HCT116 (cell line): ENCODE measurements at places on chromosomes 2 and 18. TPM values are rescaled to one million over a fixed set of nuclear protein-coding genes. Genes with fewer than 3 reads are reported as not detected.

CEP192 gene
- total RNA-seq, result 24.3 TPM

POLR1B gene
- 57.7 TPM for total RNA-seq

SIX3 gene
- 1.2 TPM for total RNA-seq

GKN2 gene
- total RNA-seq, result not detected

RNF152 gene
- 0.47 TPM for total RNA-seq

MAPK4 gene
- 0.89 TPM for total RNA-seq

GRCh38 chr2:206198677-206199076 lies 39.0 kb downstream of the EEF1B2 start:
- H3K36me3 ChIP-seq, result no peaks in the 10 kb centered on the region
- no peak for DNase-seq
- H3K27ac ChIP-seq, result no peak overlapping the region
- no peaks in the 10 kb centered on the region for H3K4me1 ChIP-seq

DNA sequence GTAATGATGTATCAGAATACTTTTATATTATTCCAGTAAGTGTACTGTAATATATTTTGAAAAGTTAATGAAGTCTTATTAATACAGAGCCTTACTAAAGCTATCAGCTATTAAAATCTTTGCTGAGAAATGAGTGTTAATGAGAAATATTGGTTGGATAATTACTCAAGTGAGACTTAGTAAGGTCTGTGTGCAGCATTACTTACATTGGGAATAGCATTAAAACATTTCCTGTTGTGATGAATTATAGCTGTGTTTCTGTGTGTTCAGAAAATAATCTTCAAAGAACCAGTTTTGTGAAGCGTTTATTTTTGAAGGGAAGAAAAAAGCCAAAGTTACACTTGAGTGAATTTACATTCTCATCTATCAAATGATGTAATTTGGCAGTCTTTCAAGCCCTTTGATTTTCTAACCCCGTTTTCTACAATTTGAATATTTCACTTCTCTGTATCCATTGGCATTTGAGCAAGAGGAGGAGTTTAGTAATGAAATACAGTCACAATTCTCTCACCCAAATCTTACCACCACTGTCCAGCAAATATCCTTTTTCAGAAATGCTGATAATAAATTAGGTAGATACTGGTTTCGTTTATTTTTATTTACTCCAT lies 123.5 kb upstream of the BOD1L2 start:
- H3K36me3 ChIP-seq, result no peaks in the 10 kb centered on the region
- no peaks in the 10 kb centered on the region for H3K27me3 ChIP-seq
- H3K27ac ChIP-seq, result no peak overlapping the region
- DNase-seq, result no peak
- no peak overlapping the region for H3K4me3 ChIP-seq
- H3K4me1 ChIP-seq, result no peaks in the 10 kb centered on the region

- no peak overlapping the region for H3K4me3 ChIP-seq
- H3K4me1 ChIP-seq, result no peaks in the 10 kb centered on the region
- H3K27me3 ChIP-seq, result no peaks in the 10 kb centered on the region
- H3K36me3 ChIP-seq, result no peaks in the 10 kb centered on the region
Measured at GRCh38 chr2:33791625-33792024, 192.5 kb upstream of the FAM98A start.

- no peaks in the 10 kb centered on the region for H3K27me3 ChIP-seq
- peaks cover 2% of the 10 kb centered on the region for H3K4me1 ChIP-seq
- DNase-seq, result no peak
- no peak overlapping the region for H3K4me3 ChIP-seq
Measured at GRCh38 chr18:22695674-22696073, 237.5 kb upstream of the RBBP8 start.

DNA sequence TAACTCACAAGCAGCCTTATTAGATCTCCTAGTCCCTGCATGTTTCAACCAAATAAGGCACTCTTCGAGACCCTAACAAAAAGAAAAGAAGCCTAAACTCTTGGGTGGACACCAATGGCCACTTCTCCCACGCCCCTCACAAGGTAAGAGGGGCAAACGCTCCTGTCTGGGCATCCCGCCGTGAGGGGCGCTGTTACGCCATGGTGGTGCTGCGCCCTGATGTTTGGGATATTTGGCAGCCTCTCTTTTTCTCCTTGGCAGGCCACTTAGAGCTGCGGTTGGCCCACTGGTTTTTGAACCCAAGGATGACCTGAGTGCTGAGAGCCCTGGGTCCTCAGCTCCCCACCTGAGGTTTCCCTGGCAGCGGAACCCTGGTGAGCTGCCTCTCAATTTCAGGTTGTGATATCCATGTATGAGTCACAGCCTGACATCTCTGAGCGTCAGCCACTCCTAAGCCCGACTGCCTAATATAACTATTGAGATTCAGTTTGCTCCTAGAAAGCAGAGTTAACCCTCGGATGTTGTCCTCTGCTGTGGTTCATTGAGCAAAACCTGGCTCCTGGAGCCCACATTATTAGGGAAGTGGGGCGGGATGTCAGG lies 103.3 kb downstream of the COL6A3 start:
- no peaks in the 10 kb centered on the region for H3K36me3 ChIP-seq
- H3K4me3 ChIP-seq, result no peak overlapping the region
- H3K4me1 ChIP-seq, result no peaks in the 10 kb centered on the region; the same call in 1 of the 2 replicates
- H3K27ac ChIP-seq, result no peak overlapping the region
- no peak for DNase-seq

DNA sequence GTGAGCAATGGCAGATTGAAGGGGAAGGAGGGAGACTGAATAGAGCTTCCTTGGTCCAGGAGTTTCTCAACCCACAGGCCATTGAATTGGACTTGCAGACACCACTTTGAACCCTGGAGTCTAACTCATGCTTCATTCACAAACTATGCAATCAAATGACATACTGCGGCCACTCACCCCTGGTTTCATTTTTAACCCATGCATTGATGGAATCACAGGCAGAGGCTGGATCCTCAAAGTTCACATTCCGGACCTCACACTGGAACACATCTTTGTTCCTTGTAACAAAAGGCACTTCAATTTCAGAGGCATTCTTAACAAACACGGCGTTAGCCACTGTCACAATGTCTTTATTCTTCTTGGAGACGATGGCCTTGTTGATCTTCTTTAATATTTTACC lies 40.7 kb downstream of the MRPL44 start:
- no peak overlapping the region for H3K4me3 ChIP-seq
- H3K36me3 ChIP-seq, result no peaks in the 10 kb centered on the region
- no peak overlapping the region for H3K27ac ChIP-seq
- no peak for DNase-seq

DNA sequence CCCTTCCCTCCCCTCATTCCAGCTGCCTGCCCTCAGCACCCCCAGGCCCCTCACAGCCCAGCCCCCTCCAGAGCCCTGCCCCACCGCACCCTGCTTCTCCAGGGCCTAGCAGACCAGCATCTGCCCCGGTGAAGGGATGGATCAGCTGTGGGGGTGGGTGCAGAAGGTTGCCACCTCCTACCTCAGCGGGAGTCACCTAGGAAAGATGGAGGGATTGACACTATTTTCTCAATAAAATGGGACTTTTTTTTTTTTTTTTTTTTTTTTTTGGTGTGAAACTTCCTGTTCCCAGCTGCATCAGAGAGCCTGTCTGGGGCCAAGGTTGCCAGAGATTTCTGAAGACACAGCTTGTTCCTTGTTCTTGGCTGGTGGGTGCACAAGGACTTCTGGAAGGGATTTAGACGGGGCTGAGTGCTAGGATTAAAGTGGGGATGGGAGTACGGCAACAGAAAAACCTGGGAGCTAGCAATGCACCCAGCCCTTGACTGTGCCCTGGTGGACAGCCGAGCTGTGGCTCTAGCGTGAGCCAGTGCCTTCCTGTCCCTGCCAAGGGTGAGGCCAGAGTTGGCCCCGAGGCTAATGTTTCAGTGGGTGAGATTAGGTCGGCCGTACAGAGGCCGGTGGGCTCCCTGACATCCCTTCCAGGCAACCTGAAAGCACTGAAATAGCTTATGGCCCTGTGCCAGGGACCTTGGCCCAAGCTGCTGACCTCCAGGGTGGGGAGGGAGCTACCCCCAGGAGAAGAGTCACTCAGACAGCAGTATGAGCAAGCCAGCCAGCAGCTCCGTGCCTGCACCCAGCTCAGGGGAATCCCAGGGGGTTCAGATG lies 4.6 kb downstream of the B3GNT7 start:
- H3K4me3 ChIP-seq, result no peak overlapping the region
- peaks cover 23% of the 10 kb centered on the region for H3K4me1 ChIP-seq
- no peaks in the 10 kb centered on the region for H3K36me3 ChIP-seq
- no peaks in the 10 kb centered on the region for H3K27me3 ChIP-seq
- DNase-seq, result no peak

- peaks cover 12% of the 10 kb centered on the region; the same call in 1 of the 2 replicates for H3K36me3 ChIP-seq
- H3K4me3 ChIP-seq, result no peak overlapping the region
- peaks cover 11% of the 10 kb centered on the region; the same call in 1 of the 2 replicates for H3K4me1 ChIP-seq
- H3K27ac ChIP-seq, result no peak overlapping the region
- no peaks in the 10 kb centered on the region for H3K27me3 ChIP-seq
Measured at GRCh38 chr2:197708331-197708730, 3.2 kb downstream of the MARS2 start.

- no peaks in the 10 kb centered on the region for H3K27me3 ChIP-seq
- H3K36me3 ChIP-seq, result no peaks in the 10 kb centered on the region
- no peaks in the 10 kb centered on the region for H3K4me1 ChIP-seq
- H3K27ac ChIP-seq, result no peak overlapping the region
- no peak for DNase-seq
- no peak overlapping the region for H3K4me3 ChIP-seq
Measured at GRCh38 chr2:171550613-171551012, 28.3 kb downstream of the CYBRD1 start.

- DNase-seq, result no peak
- no peaks in the 10 kb centered on the region for H3K27me3 ChIP-seq
- no peaks in the 10 kb centered on the region for H3K36me3 ChIP-seq
- H3K27ac ChIP-seq, result no peak overlapping the region
- no peak overlapping the region for H3K4me3 ChIP-seq
- H3K4me1 ChIP-seq, result peaks cover 17% of the 10 kb centered on the region; the same call in 1 of the 2 replicates
Measured at GRCh38 chr2:61438670-61439069, 32.2 kb downstream of the USP34 start.

GRCh38 chr2:142840436-142840835 lies 37.0 kb upstream of the KYNU start:
- H3K36me3 ChIP-seq, result no peaks in the 10 kb centered on the region
- no peaks in the 10 kb centered on the region for H3K4me1 ChIP-seq
- no peak overlapping the region for H3K27ac ChIP-seq
- DNase-seq, result no peak

DNA sequence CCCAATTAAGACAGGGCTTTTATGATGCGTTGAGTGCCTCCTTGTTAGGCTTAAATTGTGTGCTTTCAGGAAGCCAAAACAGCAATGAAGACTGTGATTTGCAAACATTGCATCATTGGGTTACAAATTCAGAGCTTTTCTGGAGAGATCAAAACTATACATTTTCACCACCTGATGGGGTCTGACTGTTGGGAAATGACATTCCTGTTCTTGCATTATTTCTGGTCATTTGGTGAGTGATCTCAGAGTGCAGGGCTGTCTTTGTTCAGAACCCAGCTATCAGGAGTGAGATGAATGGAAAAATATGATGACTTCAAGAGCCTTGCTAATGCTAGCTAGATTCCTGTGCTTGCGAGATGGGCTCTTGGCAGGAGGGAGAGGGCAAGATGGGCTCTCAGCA lies 39.1 kb downstream of the SH3RF3 start:
- no peak overlapping the region for H3K27ac ChIP-seq
- no peaks in the 10 kb centered on the region for H3K36me3 ChIP-seq
- no peak for DNase-seq

DNA sequence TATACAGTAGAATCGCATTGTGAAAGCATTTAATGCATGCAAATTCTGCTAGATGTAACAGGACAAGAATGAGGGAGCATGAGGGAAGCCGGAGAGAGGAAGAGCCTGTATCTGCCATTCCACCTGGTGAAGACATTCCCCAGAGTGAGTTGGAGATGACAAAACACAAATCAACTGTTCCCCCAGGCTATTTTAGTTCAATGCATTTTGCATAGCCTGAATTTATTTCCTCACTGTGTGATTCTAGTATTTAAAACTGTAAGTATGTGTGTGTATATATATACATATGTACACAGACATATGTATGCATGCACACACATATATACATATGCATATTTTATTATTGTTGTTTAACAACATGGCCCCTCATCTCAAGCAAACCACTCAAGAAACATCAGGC lies 54.7 kb downstream of the CCDC68 start:
- DNase-seq, result no peak
- H3K36me3 ChIP-seq, result no peaks in the 10 kb centered on the region
- no peaks in the 10 kb centered on the region for H3K27me3 ChIP-seq
- no peak overlapping the region for H3K27ac ChIP-seq
- no peak overlapping the region for H3K4me3 ChIP-seq

GRCh38 chr2:88265352-88266303 lies 95.5 kb downstream of the THNSL2 start:
- peak; percentile 79 for DNase-seq
- H3K4me1 ChIP-seq, result peaks cover 12% of the 10 kb centered on the region
- H3K27me3 ChIP-seq, result no peaks in the 10 kb centered on the region
- H3K4me3 ChIP-seq, result 0 out of 2 replicates have a peak overlapping the region, but pooled peaks have one; percentile 7
- no peak overlapping the region for H3K27ac ChIP-seq

DNA sequence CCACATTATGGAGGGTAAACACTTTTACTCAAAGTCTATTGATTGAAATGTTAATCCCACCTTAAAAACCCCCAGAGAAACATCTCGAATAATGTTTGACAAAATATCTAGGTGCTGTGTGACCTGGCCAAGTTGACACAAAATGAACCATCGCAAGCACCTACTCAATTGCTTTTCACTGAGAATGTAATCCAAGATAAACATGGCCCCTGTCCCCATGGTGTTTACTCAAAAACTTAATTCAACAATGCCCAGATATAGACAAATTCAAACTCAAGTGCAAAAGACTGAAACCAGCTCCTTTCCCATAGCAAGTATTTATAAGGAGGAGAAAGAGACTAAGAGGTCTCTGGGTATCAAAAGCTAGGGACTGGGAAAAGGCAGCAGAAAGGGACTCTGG lies 15.0 kb upstream of the ACMSD start:
- no peak overlapping the region for H3K4me3 ChIP-seq
- no peaks in the 10 kb centered on the region for H3K27me3 ChIP-seq
- no peak for DNase-seq
- H3K36me3 ChIP-seq, result no peaks in the 10 kb centered on the region
- H3K4me1 ChIP-seq, result peaks cover 2% of the 10 kb centered on the region; the same call in 1 of the 2 replicates

DNA sequence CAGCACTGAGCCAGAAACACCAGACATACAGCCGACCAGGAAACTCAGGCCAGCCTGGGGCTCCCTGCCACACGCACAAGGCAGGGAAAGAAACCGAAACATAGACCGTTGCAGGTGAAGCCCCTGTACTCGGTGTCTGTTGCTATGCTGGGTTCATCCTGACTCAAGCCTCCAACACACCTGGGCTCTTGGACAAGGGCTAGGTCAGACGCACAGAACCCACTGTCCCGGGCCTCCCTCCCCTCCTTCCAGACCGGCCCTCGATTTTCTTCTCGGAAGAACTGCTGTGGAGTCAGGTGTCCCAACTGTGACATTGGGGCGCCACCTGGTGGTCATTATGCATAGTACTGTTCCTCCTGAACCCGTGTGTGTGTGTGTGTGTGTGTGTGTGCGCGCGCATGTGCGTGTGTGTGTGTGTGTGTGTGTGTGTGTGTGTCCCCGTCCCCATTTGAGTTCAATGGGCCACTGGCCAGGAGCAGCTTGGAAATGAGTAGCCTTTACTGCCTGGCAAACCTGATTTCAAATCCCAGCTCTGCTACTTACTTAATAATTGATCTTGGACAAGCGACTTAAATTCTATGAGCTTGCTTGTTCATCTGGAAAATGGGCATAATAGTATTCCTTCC lies 55.4 kb upstream of the GLI2 start:
- peaks cover 10% of the 10 kb centered on the region for H3K4me1 ChIP-seq
- peak; percentile 80 for DNase-seq
- H3K27me3 ChIP-seq, result no peaks in the 10 kb centered on the region
- no peak overlapping the region for H3K4me3 ChIP-seq
- no peaks in the 10 kb centered on the region for H3K36me3 ChIP-seq
